A549 (cell line): ENCODE measurements at places on chromosomes 1 and 21.

DNA sequence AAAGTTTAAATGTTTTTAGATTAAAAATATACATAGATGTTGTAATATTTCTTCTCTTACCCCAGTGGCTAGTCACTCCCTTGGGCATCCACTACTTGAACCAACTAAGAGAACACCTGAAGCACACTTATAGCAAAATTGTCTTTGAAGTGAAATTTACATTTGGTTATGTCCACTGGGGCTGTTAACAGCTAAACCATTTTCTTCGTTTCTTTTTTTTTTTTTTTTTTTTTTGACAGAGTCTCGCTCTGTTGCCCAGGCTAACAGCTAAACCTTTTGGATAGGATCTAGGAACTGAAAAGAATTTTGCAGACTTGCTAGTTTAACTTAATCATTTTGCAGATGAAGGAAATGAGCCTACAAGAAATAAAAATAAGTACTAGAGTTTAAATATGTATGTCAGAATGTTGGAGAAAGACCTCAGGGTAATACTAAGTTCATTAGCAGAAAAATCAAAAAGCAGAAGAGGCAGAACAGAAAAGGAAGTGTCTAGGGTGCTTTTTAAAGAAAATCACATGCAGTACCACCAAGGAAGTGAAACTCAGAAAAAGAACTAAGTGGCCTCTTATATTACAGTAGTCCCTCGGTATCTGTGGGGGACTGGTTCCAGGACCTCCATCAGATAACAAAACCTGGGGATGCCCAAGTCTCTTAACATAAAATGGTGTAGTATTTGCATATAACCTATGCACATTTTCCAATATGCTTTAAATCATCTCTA lies 11.8 kb downstream of the DRAM2 start:
- DNase-seq: no peak

DNA sequence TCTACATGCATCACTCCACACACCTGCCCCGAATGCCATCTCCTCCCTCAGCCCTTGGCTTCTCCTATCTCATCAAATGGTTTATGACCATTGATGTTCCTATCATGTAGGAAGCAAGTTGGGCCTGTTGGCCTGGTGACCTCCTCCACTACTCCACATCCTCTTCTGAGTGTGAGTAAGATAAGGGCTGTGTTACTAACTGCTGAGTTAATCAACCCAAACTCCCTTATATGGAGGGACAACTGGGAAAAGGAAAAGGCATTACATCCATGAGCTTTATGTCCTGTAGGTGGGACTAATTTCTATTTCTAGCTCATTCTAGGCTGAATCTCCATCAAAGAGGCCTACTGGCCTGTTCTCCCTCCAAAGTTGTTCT lies 57.6 kb downstream of the WLS start:
- DNase-seq: no peak

GRCh38 chr1:226873771-226874578 lies 3.6 kb downstream of the PSEN2 start:
- DNase-seq: no peak

DNA sequence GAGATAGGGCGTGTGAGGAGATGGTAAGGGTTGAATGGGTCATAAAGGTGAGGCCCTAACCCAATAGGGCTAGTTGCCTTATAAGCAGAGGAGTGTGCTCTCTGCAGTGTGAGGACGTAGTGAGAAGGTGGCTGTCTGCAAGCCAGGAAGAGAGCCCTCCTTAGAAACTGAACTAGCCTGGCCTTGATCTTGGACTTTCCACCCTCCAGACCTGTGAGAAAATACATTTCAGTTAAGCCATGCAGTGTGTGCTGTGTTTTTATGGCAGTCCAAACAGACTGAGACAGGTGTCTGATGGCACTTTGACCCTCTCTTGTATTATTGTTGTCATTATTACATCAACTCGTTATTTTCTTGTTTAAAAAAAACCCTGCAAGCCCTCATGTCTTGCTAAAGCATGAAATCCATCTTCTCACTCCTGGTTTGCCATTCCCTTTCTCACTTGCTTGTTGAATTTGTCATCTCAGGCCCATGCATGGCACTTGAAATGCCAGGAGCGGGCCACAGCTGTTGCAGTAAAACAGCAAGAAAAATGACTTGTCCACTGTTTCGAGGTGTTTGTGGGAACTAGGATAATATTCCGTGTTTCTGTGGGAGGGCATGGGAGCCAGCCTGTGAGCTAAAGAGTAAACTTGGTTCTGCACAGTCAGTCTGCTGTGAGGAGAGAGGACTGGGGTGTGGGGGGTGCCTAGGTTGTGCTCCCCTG lies 78.6 kb downstream of the STUM start:
- DNase-seq: no peak

GRCh38 chr1:228494044-228494353 lies 6.8 kb downstream of the RNF187 start:
- DNase-seq: no peak

GRCh38 chr1:12460911-12461621 lies 156.9 kb downstream of the DHRS3 start:
- no peak for DNase-seq

- no peak for DNase-seq
Measured at GRCh38 chr1:197884173-197884572, 18.3 kb upstream of the C1orf53 start.

- no peak for DNase-seq
Measured at GRCh38 chr1:198927129-198927528, 288.3 kb downstream of the PTPRC start.

- DNase-seq: no peak
Measured at GRCh38 chr1:234844479-234845031, 234.6 kb upstream of the IRF2BP2 start.

- DNase-seq: no peak
Measured at GRCh38 chr1:177817937-177818875, 151.7 kb downstream of the SEC16B start.

DNA sequence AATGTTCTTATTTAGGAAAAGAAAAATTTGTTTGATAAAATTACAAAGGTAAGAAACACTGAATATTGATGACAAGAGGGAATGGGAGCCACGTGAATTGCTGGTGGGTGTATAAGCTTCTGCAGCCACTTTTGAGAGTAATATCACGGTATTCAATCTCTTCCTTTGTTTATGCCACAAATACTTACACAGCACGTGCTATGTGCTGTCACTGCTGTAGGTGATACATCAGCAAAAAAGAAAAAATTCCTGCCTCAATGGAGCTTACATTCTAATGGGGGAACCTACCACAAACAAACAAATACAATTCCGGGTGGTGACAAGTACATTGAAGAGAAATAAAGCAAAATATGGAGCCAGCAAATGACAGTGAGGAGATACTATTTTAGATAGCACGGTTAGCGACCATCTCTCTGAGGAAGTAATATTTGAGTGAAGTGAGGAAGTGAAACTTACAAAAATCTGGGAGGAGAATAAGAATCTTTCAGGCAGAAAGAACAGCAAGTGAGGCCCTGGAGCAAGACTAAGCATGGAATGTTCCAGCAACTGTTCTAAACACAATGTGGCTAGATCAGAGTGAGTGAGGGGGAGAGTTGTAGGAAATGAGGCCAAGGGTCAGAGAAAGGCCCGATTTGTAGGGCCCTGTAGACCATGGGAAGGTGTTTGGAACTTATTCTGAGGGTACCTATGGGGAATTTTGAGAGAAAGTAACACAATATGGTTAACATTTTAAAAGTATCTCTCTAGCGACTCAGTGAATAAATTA lies 2.6 kb upstream of the FCRLB start:
- no peak for DNase-seq

- DNase-seq: no peak
Measured at GRCh38 chr21:33018707-33019465, 6.8 kb upstream of the OLIG2 start.

DNA sequence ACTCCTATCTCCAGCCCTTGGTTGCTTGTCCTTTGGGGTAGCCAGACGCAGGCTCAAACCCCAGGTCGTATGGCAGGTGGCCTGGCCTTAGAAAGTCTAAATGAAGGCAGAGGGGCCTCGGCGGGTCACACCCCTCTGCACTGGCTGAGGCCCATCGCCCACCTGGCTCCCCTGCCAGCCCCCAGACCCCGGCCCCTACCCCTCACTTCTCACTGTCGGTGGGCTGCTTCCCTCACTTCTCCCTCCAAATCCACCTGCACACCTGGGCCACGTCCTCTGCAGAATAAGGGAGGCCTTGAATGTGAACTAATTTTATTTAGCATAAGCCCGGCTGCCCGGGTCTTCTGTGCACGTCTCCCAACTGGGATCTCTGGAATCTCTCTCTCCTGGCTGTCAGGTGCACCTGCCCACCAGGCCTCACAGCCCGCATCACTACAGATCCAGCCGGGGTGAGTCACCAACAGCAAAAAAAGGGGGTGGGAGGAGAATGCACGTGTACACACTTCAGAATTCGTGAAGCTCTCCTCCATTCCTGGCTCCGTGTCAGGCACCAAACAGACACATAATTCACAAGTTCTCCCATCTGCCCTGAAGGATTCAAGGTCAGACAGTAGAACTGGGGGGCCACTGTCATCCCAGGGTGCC lies 107.5 kb upstream of the SIM2 start:
- no peak for DNase-seq

GRCh38 chr1:173403996-173404395 lies 73.1 kb upstream of the PRDX6 start:
- no peak for DNase-seq

DNA sequence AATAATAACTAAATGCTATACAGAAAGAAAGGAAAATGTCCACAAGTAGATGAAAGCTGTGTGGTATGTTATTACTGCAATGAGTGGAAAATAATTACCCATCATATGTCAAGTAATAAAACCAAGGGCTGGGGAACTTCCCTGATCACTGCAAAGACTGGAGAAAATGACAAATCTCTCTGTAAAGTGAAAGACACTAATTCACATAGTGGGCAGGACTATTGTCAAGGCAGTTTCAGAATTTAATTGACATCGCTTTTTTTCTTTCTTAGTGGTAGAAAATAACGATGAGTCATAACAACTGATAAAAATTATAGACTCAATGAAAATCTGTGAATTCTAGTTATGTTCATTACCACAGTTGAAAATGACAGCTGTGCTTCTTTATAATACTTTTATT lies 153.7 kb upstream of the ST6GALNAC5 start:
- no peak for DNase-seq

- DNase-seq: no peak
Measured at GRCh38 chr1:197632005-197632404, 143.3 kb downstream of the DENND1B start.

GRCh38 chr1:236160540-236161127 lies 18.3 kb downstream of the GPR137B start:
- no peak for DNase-seq

GRCh38 chr1:44628962-44629756 lies 45.1 kb downstream of the TMEM53 start:
- peak; percentile 37 for DNase-seq

DNA sequence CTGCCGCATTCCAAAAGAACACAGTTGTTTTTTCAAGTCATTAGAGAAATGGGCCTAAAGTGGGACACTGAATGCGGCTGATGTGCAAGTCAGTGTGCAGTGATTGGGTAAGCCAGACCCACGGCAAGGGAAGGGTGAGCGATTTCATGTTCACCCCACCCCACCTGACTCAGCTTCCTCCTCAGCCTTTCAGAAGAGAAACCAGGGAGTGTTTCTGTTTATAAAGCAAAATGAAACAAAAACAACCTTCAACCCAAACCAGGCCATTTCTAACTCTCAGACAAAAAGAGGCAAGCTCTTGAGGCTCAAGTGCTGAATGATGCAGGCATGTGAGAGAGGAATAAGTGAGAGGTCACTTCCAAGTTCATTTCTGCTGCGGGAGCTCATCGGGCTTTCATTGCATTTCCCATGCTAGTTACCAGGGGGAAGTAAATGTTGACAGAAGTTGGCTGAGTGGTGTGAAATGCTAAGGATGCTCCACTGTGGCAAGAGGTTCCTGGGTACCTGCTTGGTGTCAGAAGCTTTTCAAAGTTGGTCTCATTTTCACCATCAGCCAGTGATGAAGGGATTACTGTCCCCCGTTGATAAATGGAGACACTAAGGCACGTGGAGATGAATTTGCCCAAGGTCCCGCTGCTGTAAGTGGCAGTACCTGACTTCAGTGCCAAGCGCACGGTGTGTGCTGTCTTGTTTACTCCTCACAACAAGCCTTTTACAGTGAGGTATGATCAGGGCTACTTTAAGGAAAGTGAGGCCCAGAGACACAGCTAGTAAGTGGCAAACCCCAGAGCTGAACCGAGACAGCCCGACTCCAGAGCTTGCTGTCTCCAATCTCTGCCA lies 29.1 kb downstream of the STPG1 start:
- DNase-seq: no peak

GRCh38 chr1:213065800-213066199 lies 14.8 kb downstream of the RPS6KC1 start:
- DNase-seq: no peak

- DNase-seq: no peak
Measured at GRCh38 chr1:204626381-204626780, 59.2 kb downstream of the LRRN2 start.

GRCh38 chr21:46007492-46007868 lies 25.9 kb downstream of the COL6A1 start:
- DNase-seq: no peak

DNA sequence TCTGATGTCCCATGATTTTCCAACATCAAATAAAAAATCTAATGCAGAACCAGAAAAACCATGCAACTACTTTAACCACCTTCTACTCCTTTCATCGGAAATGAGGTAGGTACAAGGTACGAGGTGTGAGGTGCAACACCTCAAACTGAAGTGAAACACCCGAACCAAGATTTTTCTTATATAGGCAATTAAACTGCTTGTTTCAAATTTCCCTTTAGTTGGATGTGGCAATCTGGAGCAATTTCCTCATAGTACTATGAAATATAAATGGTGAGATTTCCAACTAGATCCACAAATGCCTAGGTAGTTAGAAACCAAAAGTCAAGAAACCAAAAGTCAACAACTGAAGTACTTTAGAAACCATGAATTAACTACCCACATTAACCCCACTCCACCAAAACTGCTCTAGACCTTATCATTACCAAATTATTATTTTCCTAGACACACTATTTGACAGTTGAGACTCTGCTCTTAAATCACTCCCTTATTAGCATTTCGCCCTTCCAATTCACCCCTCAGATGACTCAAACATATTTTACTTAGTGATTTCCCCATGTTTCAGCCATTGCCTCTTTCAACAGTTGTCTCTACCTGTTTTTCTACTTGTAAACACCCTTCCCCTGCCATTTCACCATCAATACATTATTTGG lies 37.8 kb downstream of the FUBP1 start:
- DNase-seq: no peak

- DNase-seq: no peak
Measured at GRCh38 chr1:43509740-43510375, 20.8 kb upstream of the PTPRF start.
